Stimulated activated CD4-positive, alpha-beta T cell treated with anti-CD3 and anti-CD28 coated beads, Interleukin-4, amount 100 ng/mL, for 1 hour (primary cell): ENCODE measurements at places on chromosomes 4 and X.

DNA sequence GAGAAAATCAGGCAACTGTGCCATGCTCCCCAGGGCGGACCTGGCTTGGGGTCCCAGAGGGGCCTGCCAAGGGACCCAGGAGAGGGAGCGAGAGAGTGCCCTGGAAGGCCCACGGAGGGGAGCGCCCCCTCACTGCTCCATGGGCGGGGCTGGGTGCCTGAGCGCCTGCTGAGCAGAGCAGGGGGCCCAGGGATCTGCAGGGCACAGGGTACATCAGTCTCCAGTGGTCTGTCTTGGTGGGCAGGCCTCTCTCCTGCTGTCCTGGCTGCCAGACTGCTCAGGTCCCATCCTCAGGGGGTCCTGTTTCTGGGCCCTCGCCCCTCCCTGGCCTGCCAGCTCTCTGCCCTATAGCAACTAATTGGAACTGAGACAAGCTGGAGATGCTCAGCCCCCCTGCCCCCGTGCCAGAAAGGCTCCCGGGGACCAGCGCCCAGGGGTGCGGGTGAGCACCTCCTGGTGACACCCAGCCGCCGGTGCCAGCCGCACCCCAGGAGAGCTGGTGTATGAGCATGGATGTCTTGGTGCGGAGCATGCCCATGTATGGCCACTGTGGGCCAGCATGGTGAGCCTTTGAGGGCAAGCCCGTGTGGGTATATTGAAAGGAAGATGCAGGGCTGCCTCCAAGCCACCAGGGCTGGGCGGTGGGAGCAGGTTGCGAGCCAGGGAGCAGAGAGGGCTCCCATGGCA, 1.3 kb downstream of the BGN start:
- no peak for DNase-seq

GRCh38 chr4:40778090-40778489, 28.3 kb downstream of the NSUN7 start:
- DNase-seq: no peak

DNA sequence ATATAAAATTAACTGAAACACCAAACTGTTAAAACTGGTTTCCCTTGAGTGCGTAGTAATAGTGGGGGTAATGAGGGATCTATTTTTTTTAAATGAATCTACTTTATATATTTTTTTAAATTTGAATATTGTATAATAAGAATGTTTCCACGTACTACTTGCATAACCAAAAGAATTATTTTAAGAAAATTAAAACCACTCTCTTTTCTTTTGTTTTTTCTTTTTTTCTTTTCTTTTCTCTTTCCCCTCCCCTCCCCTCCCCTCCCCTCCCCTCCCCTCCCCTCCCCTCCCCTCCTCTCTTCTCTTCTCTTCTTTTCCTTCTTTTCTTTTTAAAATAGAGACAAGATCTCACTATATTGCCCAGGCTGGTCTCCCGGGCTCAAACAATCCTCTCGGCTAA, 166.9 kb upstream of the MID1 start:
- DNase-seq: no peak

- DNase-seq: no peak
These were observed 8.6 kb downstream of the BLOC1S4 start for GRCh38 chr4:6724421-6725111.

GRCh38 chr4:126976850-126977632, 655.7 kb upstream of the INTU start:
- no peak for DNase-seq

- DNase-seq: no peak
These were observed 39.9 kb downstream of the RELL1 start for GRCh38 chr4:37646247-37646646.

DNA sequence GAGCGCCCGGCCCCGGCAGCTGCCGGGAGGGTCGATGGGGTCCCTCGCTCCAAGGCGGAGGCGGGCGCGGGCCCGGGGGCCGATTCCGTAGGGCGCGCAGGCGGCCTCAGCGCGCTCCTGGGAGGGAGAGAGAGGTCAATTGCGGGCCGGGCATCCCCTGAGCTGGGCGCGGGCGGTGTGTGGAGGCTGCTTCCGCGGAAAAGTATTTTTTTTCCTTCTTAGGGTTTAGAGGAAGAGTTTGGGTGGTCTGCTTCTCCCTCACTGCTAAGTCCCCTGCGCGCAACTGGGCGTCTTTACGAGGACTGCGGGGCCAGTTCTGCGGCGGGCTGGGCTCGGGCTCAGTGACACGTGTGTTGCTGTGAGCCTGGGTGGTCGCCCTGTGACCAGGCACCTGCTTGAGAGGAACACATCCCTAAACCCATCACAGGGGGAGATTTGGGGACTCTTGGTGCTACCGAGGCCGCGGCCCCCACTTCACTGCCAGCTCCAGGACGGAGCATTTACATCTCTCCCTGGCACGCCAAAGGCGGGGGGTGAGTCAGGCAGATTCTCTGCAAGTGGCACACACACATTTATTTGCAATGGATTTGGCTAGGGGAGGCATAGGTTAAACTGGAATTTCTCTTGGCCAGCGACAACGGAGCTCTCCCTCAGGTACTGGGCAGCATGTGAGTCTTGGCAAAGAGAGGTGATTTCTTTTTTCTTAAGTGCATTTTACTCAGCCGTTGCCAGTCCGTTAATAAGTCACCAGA, 151.2 kb upstream of the SLC4A4 start:
- peak; percentile 16 for DNase-seq

DNA sequence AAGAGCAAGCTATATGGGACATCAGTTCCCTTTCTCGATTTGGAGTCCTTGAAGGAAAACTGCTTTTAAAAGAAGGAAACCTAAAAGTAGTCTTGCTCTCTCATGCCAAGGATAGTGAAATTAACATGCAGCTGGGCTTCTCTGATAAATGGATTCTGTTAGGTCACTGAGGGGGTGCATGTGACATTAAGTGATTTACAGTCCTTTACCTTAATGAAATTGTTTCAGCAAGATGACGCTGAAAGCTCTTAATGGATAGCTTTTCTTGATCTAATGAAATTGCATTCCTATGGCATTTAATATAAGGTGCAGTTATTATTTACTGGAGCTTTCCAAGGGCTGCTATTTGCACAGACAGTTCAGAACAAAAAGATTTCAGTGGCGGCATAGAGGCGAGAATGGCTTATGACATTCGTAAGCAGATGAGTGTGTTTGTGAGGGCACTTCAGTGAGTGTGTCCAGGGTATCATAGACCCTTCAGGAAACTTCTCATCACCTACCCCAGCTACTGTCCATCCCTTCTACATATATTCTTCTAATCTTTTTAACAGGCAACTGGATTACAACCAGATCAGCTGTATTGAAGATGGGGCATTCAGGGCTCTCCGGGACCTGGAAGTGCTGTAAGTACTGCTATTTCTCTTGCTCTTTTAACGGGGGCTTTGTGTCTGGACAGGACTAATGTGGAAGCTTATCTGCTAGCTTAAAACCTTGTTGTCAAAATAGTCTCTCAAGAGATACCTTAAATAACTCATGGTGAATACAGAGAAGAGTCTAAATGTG, 219.9 kb upstream of the PACRGL start:
- DNase-seq: no peak

- DNase-seq: no peak
These were observed 207.1 kb downstream of the GUCY2F start for GRCh38 chrX:109274806-109275205.

DNA sequence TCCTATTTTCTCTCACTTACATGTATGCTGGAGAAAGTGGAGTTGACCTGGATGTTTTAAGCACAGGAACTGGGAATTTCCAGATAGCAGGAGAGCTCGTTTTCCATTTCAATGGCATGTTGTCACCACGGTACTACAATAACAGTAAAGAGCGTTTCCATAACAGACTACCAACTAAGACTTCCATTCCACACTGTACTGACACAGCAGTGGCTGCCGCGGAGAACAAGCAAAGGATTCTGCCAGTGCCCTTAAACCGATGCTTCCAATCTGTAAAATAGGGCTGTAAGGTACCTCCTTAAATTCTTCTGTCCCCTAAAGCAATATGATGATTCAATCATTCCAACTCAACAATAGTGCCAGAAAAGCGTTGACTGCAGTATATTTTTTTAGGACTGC, 143.9 kb downstream of the KLHL13 start:
- no peak for DNase-seq

DNA sequence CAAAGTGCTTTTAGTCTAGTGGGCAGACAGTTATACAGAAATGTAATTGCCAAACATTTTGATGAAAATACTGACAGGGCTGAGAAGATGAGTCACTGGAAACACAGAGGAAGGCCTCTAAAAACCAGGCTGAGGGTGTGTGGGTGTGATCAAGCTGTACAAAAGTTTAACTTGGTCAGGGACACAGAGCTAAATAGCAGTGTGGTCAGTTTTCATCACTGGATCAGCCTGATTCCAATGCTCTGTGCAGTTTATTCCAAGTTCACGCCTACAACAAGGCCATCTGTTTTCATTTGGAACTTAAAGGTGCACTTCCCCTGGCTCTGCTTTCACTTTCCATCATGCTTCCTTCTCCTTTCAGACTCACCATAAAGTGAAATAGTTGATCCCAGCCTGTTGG, 10.6 kb downstream of the CENPVL3 start:
- DNase-seq: no peak

GRCh38 chr4:78288327-78288726, 231.2 kb downstream of the FRAS1 start:
- DNase-seq: no peak

- no peak for DNase-seq
These were observed 787.9 kb upstream of the GALNTL6 start for GRCh38 chr4:171025343-171025742.

DNA sequence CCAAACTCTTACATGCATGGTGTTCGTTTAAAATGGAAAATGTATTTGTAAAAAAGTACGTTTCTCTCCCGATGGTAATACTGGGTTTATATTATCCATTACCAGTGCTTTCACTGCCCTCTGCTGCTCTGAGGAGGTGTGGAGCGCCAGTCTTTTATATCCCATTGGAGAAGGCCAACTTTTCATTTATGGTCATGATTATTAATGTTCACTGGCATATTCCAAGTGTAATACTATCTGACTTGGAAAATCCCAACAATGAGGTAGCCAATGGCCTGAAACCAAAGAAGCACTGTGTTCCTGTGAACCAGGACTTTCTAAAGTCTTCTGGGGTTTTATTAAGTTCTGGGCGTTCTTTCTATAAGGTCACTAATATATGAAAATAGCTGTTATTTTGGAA, 80.7 kb downstream of the SYNPO2 start:
- no peak for DNase-seq

GRCh38 chr4:3524920-3525319, 7.3 kb downstream of the LRPAP1 start:
- DNase-seq: no peak

GRCh38 chrX:53678667-53679066, 7.9 kb downstream of the HUWE1 start:
- DNase-seq: no peak

DNA sequence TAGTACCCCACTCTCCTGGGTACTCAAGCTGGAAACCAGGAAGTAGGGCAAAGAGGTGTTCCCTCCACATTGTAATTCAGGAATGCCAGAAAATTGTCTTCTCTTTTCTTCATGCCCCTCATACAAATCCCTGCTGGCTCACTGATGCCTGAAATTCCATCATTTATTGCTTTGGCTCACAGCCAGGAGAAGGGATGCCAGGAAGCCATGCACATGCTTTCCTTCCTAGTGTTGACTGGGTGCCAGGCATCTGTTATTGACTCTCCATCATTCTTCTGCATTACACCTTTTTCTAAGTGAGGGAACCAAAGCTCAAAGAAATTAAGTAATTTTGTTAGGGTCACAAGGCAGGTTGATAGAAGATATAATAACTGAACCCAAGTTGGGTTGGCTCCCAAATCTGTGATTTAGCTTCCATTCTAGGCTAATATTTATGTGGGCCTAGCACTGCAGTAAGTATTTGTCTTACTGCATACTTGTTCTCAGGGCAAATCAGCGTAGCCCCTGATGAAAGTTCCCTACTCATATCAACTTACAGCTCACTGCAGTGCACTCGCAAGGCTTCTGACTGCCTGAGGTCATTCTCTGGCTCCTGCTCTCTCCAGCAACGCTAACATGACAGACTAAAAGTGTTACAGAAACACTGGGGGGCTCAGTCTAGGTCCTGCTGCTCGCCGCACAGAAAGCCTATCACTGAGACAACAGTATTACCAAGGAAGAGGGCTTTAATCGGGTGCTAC, 89.0 kb downstream of the TRAPPC11 start:
- DNase-seq: no peak

GRCh38 chr4:77015390-77015789, 60.4 kb downstream of the CCNI start:
- DNase-seq: no peak

DNA sequence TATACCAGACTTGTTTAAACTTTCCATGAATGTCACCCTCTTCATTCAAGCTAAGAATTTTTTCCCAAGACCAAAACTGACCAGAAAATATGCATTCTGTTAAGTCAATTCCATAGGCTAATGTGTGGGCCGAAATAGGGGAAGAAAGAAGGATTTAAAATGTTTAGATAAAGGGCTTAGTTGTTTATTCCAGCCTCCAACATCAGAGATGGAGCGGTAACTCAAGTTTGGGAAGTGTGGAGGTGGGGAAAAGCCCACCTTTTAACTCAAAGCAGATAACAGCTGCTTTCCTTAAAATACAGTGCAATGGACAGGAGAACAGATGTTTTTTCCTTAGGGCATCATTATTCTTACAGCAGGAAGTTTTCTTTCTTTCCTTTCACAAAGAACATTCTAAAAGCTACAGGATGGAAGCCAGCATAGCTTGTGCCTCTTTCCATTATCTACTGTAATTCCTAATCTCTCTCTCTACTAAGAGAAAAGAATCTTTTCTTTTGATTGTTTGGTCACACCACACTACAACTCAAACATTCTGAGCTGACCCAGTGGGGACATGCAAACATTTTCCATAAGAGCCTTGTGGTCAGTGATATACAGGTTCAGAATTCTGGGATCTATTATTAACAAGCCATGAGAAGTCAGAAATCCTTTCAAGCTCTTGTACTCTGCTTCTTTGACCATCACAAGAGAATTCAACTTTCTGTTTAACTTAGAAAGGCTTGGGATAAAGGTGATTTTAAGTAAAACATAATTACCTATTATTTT, 101.6 kb downstream of the PDE5A start:
- no peak for DNase-seq

GRCh38 chrX:26376037-26376708, 160.2 kb downstream of the MAGEB5 start:
- DNase-seq: no peak

- DNase-seq: no peak
These were observed 24.4 kb downstream of the PLAC1 start for GRCh38 chrX:134633832-134634231.

- no peak for DNase-seq
These were observed 70.9 kb upstream of the FAT4 start for GRCh38 chr4:125243789-125244397.

- no peak for DNase-seq
These were observed 1258.4 kb downstream of the FAM133A start for GRCh38 chrX:94932278-94932965.

GRCh38 chr4:67691328-67691727, 9.6 kb downstream of the UBA6 start:
- DNase-seq: no peak

DNA sequence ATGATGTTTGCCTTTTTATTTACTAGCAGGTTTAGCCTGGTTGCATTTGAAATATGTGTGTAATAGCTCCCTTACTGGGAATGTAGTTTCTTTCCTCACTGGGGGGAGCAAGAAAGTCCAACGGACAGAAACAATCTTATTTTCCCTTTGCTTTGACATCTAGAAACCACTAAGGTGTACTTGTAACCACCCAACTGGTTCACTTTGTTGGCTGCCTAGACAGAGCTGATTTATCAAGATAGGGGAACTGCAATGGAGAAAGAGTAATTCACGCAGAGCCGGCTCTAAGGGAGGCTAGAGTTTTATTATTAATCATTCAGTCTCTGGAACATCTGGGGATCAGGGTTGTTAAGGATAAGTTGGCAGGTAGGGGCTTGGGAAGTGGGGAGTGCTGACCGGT, 30.3 kb downstream of the XG start:
- DNase-seq: no peak
